ENCODE measurements at places on chromosomes 6 and 20.

- DNase-seq, result no peak
Measured at GRCh38 chr20:13147071-13147963, 73.8 kb upstream of the ISM1 start.

DNA sequence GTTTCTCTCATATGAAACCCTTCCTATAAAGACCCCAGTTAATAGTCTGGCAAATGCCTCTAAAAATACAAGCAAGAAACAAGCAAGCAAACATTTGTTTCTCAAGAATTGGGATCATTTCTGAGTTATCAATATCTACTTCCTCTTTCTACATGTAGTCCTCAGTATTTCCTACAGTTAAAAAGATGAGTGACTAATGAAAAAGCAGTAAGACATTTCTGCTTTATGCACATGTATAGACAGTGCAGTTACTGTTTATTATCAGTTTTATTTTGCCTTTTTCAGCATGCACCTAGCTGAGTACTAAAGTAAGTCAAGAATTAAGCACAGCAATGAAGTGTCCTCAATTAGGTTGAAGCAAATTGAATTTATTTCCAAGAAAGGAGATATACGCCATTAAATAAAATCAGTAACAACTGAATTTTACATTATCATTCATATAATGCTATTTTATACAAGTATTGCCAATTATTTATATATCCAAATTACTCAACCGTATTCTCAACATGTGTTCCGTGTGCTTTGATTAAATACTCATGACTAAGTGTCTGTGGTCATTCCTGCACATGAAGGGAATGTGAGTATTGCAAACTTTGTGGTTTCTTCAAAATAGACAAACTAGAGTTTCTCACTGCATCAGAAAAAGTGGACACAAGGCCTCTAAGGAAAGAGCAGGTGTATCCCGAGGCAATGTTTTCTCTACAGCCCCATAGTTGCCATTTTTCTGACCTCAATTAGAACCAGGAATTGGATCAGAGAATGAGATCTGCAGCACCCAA is 159.3 kb upstream of the MARCKS start:
- no peak for DNase-seq

DNA sequence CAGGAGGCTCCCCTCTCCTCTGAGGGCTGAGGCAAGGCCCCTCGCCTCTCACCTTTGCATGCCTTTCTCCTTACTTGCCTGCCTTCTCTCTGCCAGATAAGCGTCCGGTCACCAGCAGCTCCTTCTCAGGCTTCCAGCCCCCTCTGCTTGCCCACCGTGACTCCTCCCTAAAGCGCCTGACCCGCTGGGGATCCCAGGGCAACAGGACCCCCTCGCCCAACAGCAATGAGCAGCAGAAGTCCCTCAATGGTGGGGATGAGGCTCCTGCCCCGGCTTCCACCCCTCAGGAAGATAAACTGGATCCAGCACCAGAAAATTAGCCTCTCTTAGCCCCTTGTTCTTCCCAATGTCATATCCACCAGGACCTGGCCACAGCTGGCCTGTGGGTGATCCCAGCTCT is 21.3 kb upstream of the PPARD start:
- no peak for DNase-seq

GRCh38 chr6:139581485-139581865 is 207.0 kb upstream of the CITED2 start:
- no peak for DNase-seq

GRCh38 chr20:57102160-57102559 is 164.3 kb downstream of the BMP7 start:
- DNase-seq, result no peak

DNA sequence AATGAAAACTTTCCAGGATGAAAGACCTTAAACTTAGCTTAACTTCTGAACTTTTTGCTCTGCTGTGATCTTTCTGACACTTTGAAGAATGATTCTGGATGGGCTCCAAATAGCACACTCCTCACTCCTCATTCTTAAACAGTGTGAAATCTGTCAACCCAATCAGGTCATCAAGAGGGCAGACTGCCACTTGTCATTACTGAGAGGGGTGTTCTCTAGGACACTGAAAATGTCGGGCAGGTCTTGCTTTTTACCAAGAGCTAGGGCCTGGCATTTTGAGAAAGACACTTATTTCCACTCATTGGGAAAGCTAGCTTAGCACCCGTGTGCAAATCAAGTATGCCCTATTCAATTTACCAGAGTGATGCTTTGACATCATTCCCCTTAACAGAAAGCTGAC is 122.2 kb downstream of the MTFR2 start:
- DNase-seq, result no peak

GRCh38 chr20:14672066-14672465 is 334.7 kb upstream of the FLRT3 start:
- DNase-seq, result no peak

GRCh38 chr20:58718121-58718563 is 25.5 kb downstream of the NPEPL1 start:
- no peak for DNase-seq
